ENCODE measurements at places on chromosomes 6 and 20.

- no peak for DNase-seq
These were observed 84.0 kb downstream of the RCAN2 start for GRCh38 chr6:46407246-46407645.

DNA sequence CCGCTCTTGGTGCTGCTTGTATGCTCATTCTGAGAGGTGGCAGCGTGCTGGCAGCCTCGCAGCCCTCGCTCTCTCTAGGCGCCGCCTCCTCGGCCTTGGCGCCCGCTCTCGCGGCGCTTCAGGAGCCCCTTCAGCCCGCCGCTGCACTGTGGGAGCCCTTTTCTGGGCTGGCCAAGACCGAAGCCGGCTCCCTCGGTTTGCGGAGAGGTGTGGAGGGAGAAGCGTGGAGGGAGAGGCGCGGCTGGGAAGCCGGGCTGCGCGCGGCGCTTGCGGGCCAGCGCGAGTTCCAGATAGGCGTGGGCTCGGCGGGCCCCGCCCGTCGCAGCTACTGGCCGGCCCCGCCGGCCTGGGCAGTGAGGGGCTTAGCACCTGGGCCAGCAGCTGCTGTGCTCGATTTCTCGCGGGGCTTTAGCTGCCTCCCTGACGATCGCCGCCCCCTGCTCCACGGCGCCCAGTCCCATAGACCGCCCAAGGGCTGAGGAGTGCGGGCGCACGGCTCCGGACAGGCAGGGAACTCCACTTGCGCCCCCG, 19.5 kb upstream of the FAM8A1 start:
- no peak for DNase-seq

- no peak for DNase-seq
These were observed 10.5 kb upstream of the PLN start for GRCh38 chr6:118537574-118537973.

DNA sequence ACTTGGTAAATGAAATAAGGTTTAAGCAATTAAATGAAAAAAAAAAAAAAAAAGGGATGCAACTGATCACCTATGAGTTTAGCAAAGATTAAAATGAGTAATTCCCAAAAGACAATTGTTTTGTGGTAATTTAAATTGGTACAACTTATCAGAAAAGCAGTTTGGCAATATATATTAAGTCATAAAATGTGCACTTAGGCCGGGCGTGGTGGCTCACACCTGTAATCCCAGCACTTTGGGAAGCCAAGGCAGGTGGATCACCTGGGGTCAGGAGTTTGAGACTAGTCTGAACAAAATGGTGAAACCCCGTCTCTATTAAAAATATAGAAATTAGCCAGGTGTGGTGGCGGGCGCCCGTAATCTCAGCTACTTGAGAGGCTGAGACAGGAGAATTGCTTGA, 7.9 kb downstream of the PHACTR2 start:
- DNase-seq, result no peak

DNA sequence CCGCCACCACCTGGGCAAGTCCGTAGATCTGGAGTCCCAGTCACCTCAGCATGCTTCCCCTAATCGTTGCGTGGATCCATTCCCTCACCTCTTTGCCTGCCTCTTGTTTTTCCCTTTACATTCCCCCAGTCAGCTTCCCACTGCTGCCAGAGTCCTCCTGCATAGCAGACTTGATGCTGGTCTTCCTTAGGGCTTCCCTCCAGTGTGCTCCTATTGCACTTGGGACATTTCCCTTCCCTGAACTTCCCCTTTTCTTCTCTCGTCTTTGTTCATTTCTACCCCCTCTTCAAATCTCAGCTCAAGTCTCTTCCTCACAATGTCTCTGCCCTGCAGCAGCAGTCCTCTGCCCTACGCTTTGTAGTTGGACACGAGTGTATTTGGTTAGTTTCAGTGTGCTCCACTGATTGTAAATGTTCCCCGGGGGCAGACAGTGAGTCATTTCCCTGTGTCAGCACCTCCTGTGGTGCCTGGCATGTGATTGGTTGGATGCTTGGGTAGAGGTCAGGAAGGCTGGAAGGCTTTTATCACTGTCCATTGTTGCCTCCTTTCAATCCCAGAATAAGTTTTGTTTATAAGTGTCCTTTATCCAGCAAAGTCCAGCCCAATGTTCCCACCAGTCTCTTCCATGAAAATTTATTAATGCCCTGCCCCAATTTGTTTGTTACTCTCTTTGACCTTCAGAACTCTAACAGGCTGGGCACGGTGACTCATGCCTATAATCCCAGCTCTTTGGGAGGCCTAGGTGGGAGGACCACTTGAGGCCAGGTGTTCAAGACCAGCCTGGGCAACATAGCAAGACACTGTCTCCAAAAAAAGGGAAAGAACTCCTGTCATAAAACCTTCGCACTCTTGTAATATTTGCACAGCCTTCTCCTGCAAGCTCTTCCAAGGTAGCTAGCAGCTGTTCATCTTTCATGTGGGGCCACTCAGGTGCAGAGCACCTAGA, 38.3 kb downstream of the FAM120B start:
- peak; percentile 5 for DNase-seq

DNA sequence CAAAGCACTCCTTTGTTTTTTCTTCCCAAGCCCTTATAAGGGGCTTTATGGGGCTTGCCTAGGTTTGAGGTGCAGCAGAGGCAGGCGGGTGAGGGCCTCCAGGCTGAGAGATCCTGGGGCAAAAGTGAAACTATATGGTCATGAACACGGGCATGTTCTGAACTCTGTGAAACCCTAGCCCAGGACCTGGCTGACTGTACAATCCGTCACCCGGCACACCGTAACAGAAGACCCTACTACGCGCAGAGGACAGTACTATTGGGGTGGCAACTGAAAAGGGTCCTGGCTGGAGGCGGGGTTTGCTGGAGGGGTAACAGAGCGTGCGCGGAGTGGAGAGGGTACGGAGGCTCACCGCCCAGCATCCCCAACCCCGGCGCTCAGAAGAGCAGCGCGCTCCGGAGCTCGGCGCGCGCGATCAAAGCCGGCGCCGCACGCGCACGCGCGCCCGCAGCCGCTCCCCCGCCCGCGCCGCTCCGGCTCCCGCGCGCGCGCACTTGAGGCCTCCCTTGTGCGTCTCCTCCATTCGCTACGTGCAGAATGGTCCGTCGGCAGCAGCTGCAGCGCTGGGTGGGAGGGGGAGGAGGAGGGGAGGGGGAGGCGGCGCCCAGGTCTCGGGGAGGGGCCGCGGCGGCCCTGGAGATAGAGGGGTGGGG, 54.2 kb downstream of the MRPL14 start:
- DNase-seq, result no peak

GRCh38 chr20:22430154-22430745, 154.1 kb downstream of the FOXA2 start:
- DNase-seq, result no peak

GRCh38 chr6:82555801-82556200, 192.2 kb downstream of the TPBG start:
- DNase-seq, result no peak

DNA sequence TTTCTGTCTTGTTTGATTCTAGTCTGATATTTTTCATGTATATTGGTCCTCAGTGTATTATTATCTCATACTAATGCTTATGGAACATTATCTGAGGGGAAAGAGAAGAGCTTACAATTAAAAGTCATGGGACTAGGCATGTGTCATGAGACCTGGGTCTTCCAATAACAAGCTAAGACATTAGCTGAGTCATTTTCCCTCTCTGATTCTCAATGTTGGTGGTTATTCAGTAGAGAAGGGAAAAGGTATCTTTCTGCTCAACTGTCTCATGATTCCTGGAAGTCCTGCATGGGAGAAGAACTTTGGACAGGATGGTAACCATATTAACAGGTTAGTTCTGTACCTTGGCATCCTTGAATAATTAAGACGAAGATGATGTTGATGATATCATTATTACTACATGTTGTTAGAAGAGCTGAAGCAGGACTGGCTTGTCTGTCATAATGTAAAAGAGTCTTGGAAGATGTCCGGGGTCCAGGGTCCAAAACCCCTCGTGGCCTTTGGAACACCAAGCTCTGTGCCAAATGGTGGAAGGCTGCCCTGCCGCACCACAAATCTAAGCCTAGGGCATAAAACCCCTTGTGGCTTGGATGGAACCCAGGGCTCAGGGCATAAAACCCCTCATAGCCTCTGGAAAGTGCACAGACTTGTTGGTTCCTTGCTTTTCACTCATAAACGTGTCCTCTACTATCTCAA, 19.1 kb downstream of the TRIM38 start:
- DNase-seq, result no peak

DNA sequence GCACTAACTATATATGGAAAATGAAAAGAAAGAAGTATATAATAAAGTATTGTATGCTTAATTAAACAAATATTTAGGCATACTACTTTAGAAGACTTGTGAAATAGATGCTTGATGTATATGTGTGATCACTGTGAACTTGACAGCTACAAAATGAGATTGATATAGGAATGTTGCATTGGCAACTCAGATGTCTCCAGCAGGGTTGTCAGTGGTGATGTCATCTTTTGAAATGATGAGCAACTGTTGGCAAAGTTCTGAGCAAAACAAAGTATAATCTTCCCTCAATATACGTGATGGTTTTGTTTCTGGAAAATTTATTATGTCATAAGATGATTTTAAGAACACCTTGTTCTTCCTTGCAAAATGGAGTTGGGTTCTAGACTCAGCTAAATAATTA, 133.8 kb downstream of the ARID1B start:
- no peak for DNase-seq

DNA sequence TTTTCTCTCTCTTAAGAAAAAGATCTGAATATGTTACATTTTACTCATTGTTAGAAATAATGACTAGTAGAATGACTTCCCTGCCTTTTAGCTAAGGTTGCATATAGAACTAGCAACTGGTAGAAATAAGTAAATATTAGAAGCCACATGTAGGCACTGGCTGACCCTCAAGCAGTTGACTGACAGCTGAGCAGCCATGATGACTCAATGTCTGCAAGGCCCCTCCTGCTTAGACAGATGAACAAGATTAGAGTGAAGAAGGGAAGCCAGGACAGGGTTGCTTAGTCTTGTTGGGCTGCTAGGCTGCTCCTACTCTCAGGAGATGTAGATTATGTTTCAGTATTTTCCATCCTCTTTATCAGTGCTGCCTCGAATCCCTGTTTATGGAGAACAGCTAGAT, 6.5 kb downstream of the MEP1A start:
- no peak for DNase-seq

Measured in AG04449 (cell line).